ENCODE measurements at places on chromosomes 5 and 9. TPM values are rescaled to one million over a fixed set of nuclear protein-coding genes. Genes with fewer than 3 reads are reported as not detected.

Gene SLC25A2
- total RNA-seq = not detected

Gene SH3TC2
- 0.26 TPM for total RNA-seq

Gene POU5F2
- 0.51 TPM for total RNA-seq

- no peak overlapping the region for H3K4me3 ChIP-seq
- H3K4me1 ChIP-seq = no peaks in the 10 kb centered on the region
- no peak overlapping the region for H3K27ac ChIP-seq
- H3K36me3 ChIP-seq = no peaks in the 10 kb centered on the region
- no peak for DNase-seq
These were observed 16.4 kb downstream of the GNAQ start for GRCh38 chr9:78015241-78015640.

- peak; percentile 84 for DNase-seq
- peaks cover 5% of the 10 kb centered on the region for H3K4me1 ChIP-seq
- H3K4me3 ChIP-seq = no peak overlapping the region
- H3K27ac ChIP-seq = no peak overlapping the region
These were observed 118.9 kb upstream of the ELL2 start for GRCh38 chr5:96080557-96080956.

GRCh38 chr9:34386656-34387055, 10.0 kb upstream of the MYORG start:
- no peak for DNase-seq
- no peaks in the 10 kb centered on the region for H3K36me3 ChIP-seq

DNA sequence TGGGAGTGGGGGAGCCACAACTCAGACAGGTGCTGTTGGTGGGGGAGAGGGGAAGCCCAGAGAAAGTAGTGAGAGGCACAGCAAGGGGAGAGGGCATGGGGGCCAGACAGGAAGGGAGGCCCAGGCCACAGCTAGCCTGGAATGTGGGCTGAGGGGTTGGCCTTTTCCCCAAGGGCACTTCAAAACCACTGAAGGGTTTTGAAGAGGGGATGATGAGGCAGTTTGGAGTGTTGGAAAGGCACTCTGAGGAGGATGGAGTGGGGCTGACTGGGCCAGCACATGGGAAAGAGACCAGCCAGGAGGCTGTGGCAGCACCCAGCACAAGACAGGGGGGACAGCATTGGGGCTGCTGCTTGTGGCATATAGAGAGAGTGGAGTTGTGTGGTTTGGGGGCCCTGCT, 3.8 kb downstream of the PSD2 start:
- H3K27me3 ChIP-seq = peaks cover 53% of the 10 kb centered on the region
- no peaks in the 10 kb centered on the region for H3K36me3 ChIP-seq
- H3K27ac ChIP-seq = no peak overlapping the region
- no peak overlapping the region for H3K4me3 ChIP-seq
- H3K4me1 ChIP-seq = no peaks in the 10 kb centered on the region

DNA sequence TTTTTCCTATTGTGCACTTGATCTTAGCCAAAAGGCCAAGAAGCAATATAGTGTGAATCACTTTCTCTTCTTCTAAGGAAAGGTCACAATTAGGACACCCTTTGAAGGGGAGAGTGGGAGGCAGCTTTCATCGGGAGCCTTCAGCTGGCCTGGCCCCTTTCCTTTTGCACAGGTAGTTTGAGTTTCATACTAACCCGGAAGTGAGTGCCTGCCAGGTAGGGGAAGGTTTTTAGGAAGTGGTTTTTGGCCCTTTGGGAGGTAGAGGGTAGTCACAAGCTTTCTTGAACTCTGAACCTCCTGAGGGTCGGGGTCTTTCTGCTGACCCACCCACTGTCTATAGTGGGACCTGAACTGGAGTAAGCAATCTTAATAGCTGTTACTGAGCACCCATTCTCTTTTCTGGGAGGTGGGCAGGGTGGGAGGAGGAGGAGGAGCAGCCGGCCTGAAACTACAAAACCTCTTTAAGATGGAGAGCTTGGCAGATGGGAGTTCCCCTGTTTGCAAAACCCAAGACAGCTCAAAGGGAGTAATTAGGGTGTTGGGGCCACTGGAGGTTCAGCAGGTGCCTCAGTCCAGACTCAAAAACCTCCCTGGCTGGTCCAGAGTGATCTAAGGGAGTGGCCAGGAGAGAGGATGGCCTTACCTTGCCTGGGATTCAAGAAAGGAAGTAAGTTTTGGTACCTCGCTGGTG, 6.0 kb downstream of the LARP1 start:
- H3K36me3 ChIP-seq = no peaks in the 10 kb centered on the region
- DNase-seq = no peak
- H3K27me3 ChIP-seq = no peaks in the 10 kb centered on the region
- no peak overlapping the region for H3K4me3 ChIP-seq

Data from fibroblast of lung (primary cell).